CD4-positive, CD25-positive, alpha-beta regulatory T cell (primary cell): ENCODE measurements at places on chromosomes 3 and 15. TPM values are rescaled to one million over a fixed set of nuclear protein-coding genes. Genes with fewer than 3 reads are reported as not detected.

The CSPG5 gene
- total RNA-seq, result not detected

The CYB561D2 gene
- 28.5 TPM for total RNA-seq

The CLDN11 gene
- total RNA-seq, result not detected

The TP53BP1 gene
- total RNA-seq, result 42.1 TPM

The ABI3BP gene
- not detected for total RNA-seq

The CPNE9 gene
- total RNA-seq, result not detected

The DVL3 gene
- total RNA-seq, result 36.2 TPM

The REC114 gene
- not detected for total RNA-seq

DNA sequence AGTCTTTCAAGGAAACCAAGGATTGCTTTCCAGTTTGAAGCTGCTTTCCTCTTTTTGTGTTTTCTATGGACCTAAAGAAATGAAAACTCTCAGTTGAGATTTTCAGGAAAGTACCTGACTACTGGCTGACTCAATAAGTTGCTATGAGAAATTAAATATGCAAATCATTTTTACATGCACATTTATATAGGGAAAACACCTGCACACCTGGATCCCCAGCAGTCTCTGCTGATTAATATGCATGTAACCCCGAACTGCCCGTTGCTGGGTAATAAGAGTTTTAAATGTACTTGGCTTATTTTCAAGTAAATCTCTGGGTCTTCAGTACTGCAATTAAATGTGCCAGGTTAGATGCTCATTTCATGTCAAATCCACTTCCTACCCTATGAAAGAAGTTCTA lies 77.2 kb downstream of the KBTBD8 start:
- H3K27ac ChIP-seq, result no peak overlapping the region
- DNase-seq, result no peak
- no peaks in the 10 kb centered on the region for H3K36me3 ChIP-seq
- no peaks in the 10 kb centered on the region for H3K4me1 ChIP-seq
- no peak overlapping the region for H3K4me3 ChIP-seq
- no peaks in the 10 kb centered on the region for H3K27me3 ChIP-seq

DNA sequence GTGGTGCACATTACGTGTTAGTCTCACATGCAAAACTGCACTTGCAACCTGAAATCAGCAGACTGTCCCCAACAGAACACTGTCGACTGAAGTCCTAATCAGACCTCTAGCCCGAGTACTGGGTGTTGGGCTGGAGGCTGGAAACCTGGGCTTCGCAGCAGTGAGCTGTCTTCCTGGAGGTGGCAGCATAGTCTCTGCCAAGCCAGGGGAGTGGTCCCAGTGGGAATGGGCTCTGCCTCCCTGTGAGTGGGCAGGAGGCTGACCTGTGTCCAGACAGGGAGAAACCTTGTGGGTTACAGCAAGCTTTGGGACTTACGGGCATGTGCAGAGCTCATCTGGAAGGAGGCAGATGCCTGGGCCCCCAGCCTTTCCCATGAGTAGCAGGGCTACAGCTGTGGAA lies 38.2 kb upstream of the MYZAP start:
- no peak overlapping the region for H3K4me3 ChIP-seq
- no peaks in the 10 kb centered on the region for H3K36me3 ChIP-seq
- no peaks in the 10 kb centered on the region for H3K27me3 ChIP-seq
- H3K4me1 ChIP-seq, result no peaks in the 10 kb centered on the region
- no peak overlapping the region for H3K27ac ChIP-seq
- DNase-seq, result no peak

- H3K27ac ChIP-seq, result no peak overlapping the region
- H3K36me3 ChIP-seq, result no peaks in the 10 kb centered on the region
- peaks cover 26% of the 10 kb centered on the region for H3K27me3 ChIP-seq
- DNase-seq, result no peak
Observed at GRCh38 chr3:133040696-133041523, 2.7 kb downstream of the TMEM108 start.

DNA sequence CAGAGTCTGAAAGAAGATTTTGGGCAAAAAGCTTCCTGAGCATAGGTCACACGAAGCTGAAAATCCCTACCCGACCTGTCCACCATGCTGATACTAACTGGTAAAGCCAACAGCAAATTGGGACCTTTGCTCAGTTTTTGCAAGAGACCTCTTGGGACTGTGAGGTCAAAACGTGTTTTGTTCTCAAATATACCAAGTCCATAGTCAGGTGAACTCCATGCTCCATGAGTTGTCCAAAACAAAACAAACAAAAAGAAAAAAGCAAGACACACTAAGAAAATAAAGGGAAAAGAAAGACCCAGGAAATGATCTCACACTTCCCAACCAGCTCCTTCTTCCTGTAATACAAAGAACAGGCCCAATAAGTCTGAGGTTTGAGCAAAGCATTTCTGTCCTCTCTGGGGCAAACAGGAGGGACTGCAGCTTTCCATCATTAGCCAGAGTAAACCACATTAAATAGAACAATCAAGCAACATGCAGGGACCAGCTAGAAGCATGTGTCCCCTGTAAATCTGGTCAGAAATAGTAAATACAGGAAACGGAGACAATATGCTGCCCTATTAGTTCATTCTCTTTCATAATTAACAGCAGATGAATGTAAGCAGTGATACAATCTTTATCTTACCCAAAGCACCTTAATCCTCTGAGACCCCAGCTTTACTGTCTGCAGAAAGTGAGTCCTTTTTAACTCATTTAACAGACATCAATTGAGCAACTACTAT lies 125.0 kb upstream of the LIPC start:
- no peaks in the 10 kb centered on the region for H3K36me3 ChIP-seq
- H3K27me3 ChIP-seq, result no peaks in the 10 kb centered on the region
- no peak overlapping the region for H3K4me3 ChIP-seq
- no peak overlapping the region for H3K27ac ChIP-seq

- no peak overlapping the region for H3K27ac ChIP-seq
- no peaks in the 10 kb centered on the region for H3K4me1 ChIP-seq
- H3K4me3 ChIP-seq, result no peak overlapping the region
- no peak for DNase-seq
Observed at GRCh38 chr3:124318656-124319055, 326.7 kb upstream of the ROPN1 start.

DNA sequence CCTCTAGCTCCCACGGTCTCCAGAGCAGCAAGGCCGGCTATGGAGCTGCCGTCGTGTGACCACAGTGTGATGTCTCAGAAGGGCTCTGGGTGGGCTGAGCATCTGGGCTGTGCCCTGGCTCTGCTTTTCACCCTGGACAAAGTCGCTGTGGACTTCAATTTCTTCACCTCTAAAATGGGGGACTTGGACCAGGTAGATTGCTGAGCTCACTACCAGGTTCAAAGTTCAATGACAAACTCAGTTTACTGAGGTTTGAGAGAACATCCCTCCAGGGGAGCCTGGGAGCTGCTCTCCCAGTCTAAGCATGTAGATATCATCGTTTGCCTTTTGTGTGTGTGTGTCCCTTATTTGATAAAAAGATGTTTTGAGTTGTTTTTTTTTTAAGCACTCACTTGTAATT lies 25.1 kb downstream of the RLBP1 start:
- no peak for DNase-seq
- H3K27me3 ChIP-seq, result no peaks in the 10 kb centered on the region
- H3K36me3 ChIP-seq, result peaks cover 62% of the 10 kb centered on the region
- H3K4me1 ChIP-seq, result no peaks in the 10 kb centered on the region

GRCh38 chr3:11476735-11477144 lies 167.0 kb downstream of the VGLL4 start:
- no peaks in the 10 kb centered on the region for H3K36me3 ChIP-seq
- no peak for DNase-seq
- no peaks in the 10 kb centered on the region for H3K27me3 ChIP-seq
- H3K27ac ChIP-seq, result no peak overlapping the region
- H3K4me1 ChIP-seq, result no peaks in the 10 kb centered on the region

DNA sequence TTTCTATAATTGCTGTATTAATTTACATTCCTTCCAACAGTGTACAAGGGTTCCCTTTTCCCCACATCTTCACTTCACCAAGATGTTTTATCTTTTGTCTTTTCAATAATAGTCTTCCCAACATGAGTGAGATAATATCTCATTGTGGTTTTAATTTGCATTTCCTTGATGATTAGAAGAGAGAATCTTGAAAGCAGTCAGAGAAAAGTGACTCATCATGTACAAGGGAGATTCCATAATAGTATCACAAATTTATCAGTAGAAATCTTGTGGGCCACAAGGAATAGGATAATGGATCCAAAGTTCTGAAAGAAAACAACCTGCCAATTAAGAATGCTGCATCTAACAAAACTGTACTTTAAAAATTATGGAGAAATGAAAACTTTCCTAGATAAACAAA lies 189.3 kb downstream of the NECTIN3 start:
- H3K36me3 ChIP-seq, result no peaks in the 10 kb centered on the region
- H3K4me1 ChIP-seq, result no peaks in the 10 kb centered on the region
- no peak overlapping the region for H3K27ac ChIP-seq
- peaks cover 5% of the 10 kb centered on the region for H3K27me3 ChIP-seq

DNA sequence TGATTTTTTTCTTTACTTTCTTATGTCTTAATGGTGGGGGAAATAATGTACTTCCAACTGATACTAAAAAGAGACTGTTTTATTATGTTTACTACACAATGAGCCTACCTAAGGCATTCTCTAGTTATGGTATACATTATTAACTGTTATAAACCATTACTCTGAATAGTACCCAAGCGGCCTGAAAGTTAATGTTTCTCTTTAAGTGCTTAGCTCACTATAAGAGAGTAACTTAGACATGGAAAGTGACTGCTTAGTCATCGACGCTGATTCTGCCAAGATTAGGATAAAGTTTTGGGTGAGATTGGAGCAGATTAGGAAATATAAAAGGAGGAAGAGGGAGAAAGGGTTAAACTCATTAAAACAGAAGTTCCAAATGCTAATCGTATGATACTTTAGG lies 365.0 kb downstream of the NLGN1 start:
- H3K27ac ChIP-seq, result no peak overlapping the region
- no peak for DNase-seq
- no peak overlapping the region for H3K4me3 ChIP-seq
- H3K4me1 ChIP-seq, result no peaks in the 10 kb centered on the region
- no peaks in the 10 kb centered on the region for H3K36me3 ChIP-seq

- H3K4me1 ChIP-seq, result no peaks in the 10 kb centered on the region
- no peaks in the 10 kb centered on the region for H3K27me3 ChIP-seq
- H3K36me3 ChIP-seq, result no peaks in the 10 kb centered on the region
- no peak for DNase-seq
- no peak overlapping the region for H3K27ac ChIP-seq
Observed at GRCh38 chr15:27707257-27707656, 391.9 kb downstream of the OCA2 start.

DNA sequence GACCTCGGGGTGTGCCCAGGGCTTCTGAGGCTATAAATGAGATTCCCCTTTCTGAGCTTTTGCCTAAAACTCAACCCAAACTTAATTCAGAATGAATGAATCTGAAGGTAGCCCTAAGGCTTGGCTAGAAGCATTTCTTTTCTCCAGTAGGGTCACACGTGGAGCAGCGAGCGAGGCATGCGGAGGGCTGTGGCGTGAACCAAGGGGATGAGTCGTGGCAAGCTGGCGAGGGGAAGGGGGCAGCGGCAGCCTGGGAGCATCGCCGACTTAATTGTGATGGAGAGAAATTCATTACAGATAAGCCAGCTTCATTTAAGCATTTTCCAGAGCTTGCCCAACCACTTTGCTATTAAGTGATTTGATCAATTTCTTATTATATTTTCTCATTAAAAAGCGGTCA lies 79.9 kb downstream of the CHSY1 start:
- no peak for DNase-seq
- no peaks in the 10 kb centered on the region for H3K27me3 ChIP-seq
- H3K4me3 ChIP-seq, result no peak overlapping the region
- no peak overlapping the region for H3K27ac ChIP-seq

DNA sequence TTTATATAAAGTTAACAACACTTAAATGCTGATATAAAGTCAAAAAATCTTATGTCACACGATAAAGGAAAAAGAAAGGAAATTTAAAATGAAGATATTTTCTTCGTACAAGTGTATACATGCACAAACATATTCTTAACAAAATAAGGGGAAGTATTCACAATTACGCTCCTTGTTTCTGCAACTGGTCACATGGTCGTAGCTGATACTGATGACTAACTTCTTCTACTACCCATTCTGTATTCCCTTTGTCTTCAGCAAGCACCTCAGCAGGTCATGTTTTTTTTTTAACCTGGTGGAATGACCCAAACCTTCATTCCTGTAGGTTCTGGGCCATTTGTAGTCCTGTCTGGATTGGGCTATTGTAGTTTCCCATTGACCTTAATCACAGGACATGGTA lies 30.0 kb upstream of the CMTM8 start:
- H3K4me1 ChIP-seq, result no peaks in the 10 kb centered on the region
- no peak overlapping the region for H3K27ac ChIP-seq
- no peak overlapping the region for H3K4me3 ChIP-seq
- H3K27me3 ChIP-seq, result no peaks in the 10 kb centered on the region

DNA sequence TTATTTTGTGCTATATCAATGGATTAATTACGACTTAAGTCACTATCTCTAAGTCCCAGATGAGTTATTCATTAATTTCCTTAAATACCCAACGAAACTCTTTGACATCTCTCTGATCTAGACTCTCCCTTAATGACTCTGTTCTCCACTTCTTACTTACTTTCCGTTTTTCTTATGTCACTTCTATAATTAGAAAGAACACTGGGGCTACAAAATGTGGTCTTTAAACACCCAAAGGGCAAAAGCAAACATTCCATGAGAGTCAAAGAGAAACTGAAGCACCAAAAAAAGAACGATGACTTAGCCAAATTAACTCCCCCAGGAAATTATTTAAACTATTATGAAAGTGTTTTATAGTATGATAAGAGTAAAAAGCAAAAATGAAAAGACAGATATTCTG lies 166.4 kb upstream of the UBE2E2 start:
- no peaks in the 10 kb centered on the region for H3K27me3 ChIP-seq
- H3K4me3 ChIP-seq, result no peak overlapping the region
- H3K36me3 ChIP-seq, result no peaks in the 10 kb centered on the region
- H3K4me1 ChIP-seq, result no peaks in the 10 kb centered on the region
- H3K27ac ChIP-seq, result no peak overlapping the region

- no peak overlapping the region for H3K4me3 ChIP-seq
- no peaks in the 10 kb centered on the region for H3K27me3 ChIP-seq
- no peaks in the 10 kb centered on the region for H3K36me3 ChIP-seq
- no peak overlapping the region for H3K27ac ChIP-seq
- H3K4me1 ChIP-seq, result no peaks in the 10 kb centered on the region
Observed at GRCh38 chr15:95363646-95364045, 966.9 kb upstream of the NR2F2 start.

DNA sequence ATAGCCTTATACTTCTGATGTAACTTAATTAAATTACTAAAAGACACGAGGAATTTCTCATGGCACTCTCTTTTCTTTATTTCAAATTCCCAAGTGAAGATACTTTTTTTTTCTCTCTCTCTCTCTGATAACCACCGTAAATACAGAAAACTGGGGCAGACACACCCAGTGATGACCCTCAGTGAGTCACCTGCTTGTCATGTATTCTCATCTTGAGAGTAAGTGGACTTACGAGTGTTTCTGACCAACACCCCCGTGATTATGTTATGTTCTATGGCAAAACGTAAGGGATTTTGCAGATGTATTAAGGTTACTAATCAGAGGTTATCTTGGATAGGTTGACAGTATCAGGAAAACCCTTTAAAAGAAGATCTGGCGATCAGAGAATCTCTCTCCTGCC lies 348.8 kb upstream of the ZNF717 start:
- no peak overlapping the region for H3K4me3 ChIP-seq
- H3K36me3 ChIP-seq, result no peaks in the 10 kb centered on the region
- no peak for DNase-seq
- no peaks in the 10 kb centered on the region for H3K4me1 ChIP-seq
- H3K27me3 ChIP-seq, result no peaks in the 10 kb centered on the region
- no peak overlapping the region for H3K27ac ChIP-seq
